ENCODE measurements at places on chromosomes 6 and 20.

DNA sequence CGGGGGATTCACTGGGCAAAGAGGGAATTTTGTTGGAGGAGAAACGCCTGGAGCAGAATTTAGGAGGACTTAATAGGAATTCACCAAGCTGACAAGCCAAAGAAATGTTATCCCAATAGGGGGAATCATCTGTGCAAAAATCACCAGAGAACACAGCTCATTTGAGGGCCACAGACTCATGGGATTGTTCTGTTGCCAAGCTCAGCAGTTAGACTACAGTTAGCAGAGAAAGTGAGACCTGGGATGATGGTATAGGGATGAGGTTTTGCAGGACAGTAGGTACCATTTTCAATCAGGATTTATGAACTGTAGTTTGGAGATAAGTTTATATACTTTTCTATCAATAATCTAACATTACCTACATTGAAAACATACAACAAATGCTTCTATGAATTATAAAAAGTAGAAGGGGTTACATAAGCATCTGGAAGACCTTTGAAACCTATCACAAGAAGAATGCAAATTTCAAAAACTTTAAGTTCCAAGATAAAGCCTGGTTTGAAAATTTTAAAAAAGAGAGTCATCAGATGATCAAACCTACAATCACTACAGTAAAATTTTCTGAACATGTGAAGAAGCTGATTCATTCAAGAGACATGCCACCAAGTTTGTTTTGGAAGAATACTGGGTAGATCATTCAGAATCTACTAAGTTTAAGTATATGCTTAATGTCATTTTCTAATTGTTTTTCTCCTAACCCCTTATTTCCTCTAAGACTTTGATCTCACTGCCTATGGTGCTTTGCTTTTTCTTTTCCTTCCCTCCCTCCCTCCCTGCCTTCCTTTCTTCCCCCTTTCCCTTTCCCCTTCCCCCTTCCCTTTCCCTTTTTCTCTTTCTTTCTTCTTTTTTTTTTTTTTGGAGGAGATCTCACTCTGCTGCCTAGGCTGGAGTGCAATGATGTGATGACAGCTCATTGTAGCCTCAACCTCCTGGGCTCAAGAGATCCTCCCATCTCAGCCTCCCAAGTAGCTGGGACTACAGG is 81.5 kb downstream of the KIF13A start:
- DNase-seq, result no peak

- no peak for DNase-seq
Measured at GRCh38 chr6:3841711-3842565, 7.2 kb upstream of the FAM50B start.

- no peak for DNase-seq
Measured at GRCh38 chr20:51299413-51299812, 243.1 kb downstream of the NFATC2 start.

DNA sequence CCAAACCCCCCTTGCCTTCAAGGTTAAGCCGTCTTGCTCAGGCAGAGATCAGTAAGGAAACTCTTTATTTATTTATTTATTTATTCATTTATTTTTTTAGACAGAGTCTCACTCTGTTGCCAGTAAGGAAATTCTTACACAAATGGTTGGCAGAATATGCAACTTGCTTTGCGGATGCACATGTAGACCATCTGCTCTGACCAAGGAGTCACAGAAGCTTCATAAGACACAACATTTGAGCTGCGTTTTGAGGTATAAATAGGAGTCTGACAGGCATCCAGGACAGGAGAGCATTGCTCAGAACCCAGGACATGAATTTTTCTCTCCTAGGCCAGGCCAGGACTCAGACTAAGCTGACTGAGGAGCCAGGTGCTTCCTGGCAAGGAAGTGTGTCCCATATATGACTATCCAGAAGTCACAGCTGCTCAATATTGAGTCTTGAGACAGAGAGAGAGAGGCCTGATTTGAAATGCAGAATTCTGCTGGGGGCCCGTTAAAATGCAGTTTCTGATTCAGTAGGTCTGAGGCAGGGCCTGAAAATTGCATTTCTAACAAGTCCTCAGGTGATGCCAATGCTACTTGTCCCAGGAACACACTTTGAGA is 43.9 kb downstream of the HLA-A start:
- DNase-seq, result no peak

DNA sequence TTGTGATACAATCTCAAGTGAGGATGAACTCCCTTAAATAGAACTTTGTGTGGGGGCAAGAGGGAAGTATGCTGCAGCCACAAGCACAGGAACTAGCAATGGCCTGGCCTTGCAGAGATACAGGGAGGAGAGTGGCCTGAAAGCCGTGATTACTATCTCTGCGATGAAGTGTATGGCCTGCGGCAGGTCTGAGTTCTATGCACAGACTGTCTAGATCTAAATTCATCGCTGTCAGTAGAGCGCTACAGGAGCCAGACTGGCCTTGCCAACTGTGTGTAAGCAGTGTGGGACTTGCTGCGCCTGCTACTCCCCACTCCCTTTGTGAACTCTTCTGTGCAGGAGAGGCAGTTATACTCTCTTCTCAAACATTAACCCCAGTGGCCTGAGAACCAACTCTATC is 997.0 kb downstream of the GRIK2 start:
- DNase-seq, result no peak

GRCh38 chr6:2875359-2876191 is 27.5 kb downstream of the SERPINB9 start:
- DNase-seq, result no peak

- no peak for DNase-seq
Measured at GRCh38 chr6:154380741-154381140, 24.1 kb upstream of the IPCEF1 start.

GRCh38 chr6:165800337-165800736 is 137.3 kb upstream of the PDE10A start:
- no peak for DNase-seq

DNA sequence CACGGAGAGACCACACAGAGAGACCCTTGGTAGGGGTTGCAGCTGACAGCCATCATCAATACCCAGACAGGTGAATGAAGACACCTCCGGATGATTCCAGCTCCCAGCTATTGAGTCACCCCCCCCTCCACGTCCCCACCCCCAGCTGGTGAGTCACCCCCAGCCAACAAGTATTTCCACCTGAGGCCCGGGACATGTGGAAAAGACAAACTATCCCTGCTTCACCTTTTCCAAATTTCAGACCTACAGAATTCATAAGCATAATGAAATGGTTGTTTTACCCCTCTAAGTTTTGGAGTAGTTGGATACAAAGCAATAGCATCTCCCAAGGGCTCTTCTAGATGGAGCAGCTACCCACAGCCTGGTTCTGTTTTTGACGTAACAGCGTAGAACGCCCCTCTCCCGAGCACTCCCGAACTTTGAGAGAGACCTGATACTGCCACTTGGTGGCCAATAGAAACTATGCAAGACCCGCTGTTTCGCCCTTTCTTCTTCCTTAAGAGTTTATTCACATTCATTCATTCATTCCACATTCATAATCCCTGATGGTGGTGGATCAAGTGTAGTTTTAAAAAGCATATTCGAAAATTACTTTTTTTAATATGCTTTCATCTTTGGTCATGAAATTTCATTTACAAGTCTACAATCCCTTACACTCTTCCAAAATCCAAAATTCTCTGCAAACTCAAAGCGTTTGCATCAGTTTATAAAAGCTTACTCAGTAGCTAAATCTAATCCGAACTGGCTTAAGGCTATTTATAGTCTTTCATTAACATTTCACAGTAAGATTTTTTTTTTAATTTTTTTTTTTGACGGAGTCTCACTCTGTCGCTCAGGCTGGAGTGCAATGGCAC is 15.1 kb upstream of the PPP1R16B start:
- peak; percentile 15 for DNase-seq

DNA sequence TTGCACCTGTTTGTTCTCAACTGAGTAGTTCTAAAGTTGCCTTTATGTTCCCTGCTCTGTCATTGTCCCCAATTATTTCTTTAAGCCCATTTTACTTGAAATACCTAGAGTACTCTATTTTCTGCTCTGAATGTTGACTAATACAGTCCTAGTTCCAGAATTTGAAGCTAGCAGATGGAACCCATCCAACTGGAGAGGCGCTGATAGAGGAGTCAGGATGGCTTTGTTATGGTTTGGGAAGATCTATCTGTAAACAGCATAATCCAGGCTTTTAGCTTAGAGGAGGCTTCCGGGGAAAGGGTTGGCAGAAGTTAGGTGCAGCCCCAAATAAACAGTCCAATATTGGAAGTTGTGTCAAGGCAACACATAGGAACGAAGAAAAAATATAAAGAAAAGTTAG is 927.7 kb downstream of the TFAP2A start:
- no peak for DNase-seq

- no peak for DNase-seq
Measured at GRCh38 chr6:39880594-39880993, 53.7 kb downstream of the MOCS1 start.

DNA sequence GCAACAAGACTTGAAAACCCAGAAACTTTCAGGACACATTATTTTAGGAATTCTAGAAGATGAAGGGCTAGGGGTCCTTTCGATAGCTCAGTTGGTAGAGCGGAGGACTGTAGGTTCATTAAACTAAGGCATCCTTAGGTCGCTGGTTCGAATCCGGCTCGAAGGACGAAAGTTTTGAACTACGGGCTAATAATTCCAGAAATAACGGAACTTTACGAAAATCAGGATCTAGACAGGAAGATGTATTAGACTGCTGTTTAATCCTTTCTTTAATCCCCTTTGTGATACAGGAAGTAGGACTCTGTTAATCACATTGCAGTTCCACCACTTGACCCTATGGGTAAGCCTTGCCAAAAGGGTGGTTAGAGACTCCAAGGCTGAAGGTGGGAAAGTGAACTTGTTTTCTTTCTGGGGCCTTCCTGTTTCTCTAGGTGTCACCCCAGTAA is 21.2 kb upstream of the ABT1 start:
- no peak for DNase-seq

DNA sequence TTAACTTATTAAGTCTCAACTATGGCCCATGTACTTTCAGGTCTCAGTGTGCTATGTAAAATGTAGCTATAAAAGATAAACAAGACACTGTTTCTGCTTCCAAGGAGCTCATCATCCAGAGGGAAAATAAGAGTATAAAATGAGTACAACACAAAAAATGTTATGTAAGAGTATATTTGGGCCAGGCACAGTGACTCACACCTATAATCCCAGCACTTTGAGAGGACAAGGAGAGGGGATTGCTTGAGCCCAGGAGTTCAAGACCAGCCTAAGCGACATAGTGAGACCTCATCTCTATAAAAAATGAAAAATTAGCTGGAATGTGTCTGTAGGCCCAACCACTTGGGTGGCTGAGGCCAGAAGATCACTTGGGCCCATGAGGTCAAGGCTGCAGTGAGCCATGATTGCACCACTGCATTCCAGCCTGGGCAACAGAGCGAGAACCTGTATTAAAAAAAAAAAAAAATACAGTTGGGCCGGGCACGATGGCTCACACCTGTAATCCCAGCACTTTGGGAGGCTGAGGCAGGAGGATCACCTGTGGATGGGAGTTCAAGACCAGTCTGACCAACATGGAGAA is 124.0 kb downstream of the EDN1 start:
- no peak for DNase-seq

- DNase-seq, result peak; percentile 44
Measured at GRCh38 chr6:156778454-156779205, 1.5 kb downstream of the ARID1B start.

DNA sequence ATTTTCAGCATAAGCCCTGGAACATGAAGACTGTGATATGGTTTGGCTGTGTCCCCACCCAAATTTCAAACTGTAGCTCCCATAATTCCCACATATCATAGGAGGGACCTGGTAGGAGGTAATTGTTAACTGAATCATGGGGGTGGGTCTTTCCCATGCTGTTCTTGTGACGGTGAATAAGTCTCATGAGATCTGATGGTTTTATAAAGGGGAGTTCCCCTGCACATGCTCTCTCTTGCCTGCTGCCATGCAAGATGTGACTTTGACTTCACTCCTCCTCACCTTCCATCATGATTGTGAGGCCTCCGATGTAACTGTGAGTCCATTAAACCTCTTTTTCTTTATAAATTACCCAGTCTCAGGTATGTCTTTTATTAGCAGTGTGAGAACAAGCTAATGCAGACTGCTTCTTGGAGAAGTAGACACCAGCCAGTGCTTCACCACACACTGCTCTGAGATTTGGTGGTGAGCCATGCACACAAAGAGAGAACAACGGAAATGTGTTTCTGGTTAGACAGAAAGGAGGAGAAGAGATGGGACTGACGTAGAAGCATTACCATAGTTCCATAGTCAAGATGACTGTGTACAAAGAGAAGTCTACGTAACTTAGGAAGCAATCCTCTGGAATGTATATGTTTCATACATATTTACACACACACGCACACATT is 97.8 kb downstream of the BACH2 start:
- DNase-seq, result no peak

Measured in activated T-cell treated with anti-CD3 and anti-CD28 coated beads for 48 hours (primary cell).